ENCODE measurements at places on chromosomes 3 and 15.

- DNase-seq, result no peak
Observed at GRCh38 chr3:94317017-94317416, 254.2 kb downstream of the NSUN3 start.

GRCh38 chr3:72797773-72798543 lies 50.3 kb downstream of the SHQ1 start:
- no peak for DNase-seq

GRCh38 chr3:148914936-148915690 lies 50.0 kb downstream of the CPA3 start:
- DNase-seq, result no peak

DNA sequence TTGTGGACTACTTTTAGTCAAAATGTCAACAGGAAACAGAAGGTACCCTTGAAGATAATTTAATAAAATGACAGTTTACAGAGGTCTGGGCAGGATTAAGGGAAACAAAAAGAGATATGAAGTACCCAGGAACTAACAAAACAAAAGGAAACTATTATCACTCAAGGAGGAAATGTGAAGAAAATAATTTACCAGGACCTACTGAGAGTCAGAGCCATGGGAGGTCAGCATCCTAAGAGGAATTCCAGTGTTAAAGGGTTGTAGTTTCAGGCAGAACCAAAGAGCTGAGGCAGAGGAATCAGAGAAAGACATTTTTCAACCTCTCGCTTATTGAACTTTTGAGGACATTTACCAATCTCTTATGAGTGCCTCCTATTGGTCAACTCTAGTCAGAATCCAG lies 408.9 kb upstream of the CBLB start:
- DNase-seq, result no peak

DNA sequence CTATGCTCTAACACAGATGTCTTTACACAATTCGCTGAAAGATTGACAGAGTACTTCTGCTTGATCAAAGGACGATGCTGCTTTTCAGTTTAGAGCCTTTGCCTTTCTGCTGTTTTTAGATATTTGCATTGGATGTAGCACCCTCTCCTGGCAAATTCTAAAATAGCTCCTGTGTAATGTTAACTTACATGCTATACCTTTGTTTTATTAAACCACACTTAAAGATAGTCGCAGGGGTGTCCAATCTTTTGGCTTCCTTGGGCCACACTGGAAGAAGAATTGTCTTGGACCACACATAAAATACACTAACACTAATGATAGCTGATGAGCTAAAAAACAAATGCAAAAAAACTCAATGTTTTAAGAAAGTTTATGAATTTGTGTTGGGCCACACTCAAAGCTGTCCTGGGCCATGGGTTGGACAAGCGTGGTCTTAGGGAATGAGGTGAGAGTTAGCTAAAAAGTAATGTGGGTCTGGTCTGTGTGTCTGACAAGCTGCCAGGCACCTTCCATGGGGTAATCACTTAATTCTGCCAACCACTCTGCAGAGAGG lies 62.9 kb downstream of the ATG7 start:
- peak; percentile 62 for DNase-seq

GRCh38 chr15:36479200-36479896 lies 100.1 kb upstream of the CDIN1 start:
- peak; percentile 38 for DNase-seq

DNA sequence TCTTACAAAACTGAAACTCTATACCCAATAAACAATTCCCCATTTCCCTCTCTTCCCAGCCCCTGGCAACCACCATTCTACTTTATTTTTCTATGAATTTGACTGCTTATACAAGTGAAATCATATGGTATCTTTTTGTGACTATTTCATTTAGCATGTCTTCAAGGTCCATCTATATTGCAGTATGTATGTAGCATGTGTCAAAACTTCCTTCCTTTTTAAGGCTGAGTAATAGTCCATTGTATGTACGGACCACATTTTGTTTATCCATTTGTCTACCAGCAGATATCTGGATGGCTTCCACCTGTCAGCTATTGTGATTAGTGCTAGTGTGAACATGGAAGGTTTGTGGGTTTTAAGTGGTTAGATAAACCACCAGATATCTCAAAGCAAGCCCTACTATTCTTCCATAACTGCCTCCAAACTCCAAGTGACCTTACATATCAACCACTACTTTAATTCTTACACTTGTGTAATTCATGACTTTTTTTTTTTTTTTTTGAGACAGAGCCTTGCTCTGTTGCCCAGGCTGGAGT lies 134.7 kb downstream of the TMCC1 start:
- DNase-seq, result no peak

- DNase-seq, result no peak
Observed at GRCh38 chr3:138465925-138466324, 31.5 kb downstream of the ESYT3 start.

All from AG20443 (cell line).